ENCODE measurements at places on chromosomes 1 and 21.
A peak's percentile ranks its signal among the peaks of the same experiment; 100 is the strongest.

DNA sequence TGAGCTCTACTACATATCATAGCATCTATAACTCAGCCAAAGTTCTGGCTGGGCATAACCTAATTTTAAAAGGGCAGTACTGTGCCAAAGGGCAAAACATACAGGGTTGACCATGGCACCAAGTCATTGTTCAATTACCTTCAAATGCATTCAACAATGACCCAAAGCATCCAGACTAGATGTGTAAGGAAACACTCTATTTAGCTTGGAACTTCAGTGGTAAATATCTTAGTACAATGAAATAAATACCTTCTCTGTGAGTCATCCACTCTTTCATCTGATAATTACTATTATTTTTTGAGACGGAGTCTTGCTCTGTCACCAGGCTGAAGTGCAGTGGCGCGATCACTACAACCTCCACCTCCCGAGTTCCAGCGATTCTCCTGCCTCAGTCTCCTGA lies 70.0 kb downstream of the NVL start:
- DNase-seq = no peak

DNA sequence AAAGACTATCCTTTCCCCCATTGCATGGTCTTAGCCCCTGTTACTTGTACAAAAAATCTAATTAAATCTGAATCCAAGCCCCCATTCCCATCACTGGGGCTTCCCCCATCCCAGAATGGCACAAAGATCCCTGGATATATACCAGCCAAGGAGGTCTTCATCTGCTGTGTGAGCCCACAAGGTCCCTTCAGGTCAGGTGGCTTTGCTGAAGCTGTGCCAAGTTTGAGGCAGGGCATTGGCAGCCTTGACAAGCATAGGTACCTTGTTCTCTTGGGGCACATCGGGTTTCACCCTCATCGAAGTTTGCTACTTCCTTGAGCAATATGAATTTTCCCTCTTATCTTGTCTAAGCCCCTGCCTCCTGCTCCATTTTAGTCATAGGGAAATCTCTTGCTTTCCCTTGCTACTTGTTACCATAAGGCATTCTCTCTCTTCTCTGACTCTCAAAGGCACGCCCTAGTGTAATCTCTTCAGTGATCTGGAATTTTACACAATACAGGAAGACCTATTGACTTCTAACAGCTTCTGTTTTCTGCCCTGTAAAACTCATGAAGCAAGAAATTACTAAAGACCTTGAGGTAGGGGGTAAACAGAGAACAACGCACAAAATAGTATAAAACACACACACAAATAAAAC lies 71.4 kb upstream of the COG2 start:
- DNase-seq = no peak

- no peak for DNase-seq
These were observed 12.2 kb upstream of the RAB4A start for GRCh38 chr1:229258757-229259060.

- DNase-seq = no peak
These were observed 11.7 kb downstream of the CAPN9 start for GRCh38 chr1:230758709-230759368.

GRCh38 chr1:214966346-214966745 lies 116.2 kb upstream of the KCNK2 start:
- no peak for DNase-seq

- DNase-seq = no peak
These were observed 49.8 kb upstream of the FBXO28 start for GRCh38 chr1:224064150-224064549.

DNA sequence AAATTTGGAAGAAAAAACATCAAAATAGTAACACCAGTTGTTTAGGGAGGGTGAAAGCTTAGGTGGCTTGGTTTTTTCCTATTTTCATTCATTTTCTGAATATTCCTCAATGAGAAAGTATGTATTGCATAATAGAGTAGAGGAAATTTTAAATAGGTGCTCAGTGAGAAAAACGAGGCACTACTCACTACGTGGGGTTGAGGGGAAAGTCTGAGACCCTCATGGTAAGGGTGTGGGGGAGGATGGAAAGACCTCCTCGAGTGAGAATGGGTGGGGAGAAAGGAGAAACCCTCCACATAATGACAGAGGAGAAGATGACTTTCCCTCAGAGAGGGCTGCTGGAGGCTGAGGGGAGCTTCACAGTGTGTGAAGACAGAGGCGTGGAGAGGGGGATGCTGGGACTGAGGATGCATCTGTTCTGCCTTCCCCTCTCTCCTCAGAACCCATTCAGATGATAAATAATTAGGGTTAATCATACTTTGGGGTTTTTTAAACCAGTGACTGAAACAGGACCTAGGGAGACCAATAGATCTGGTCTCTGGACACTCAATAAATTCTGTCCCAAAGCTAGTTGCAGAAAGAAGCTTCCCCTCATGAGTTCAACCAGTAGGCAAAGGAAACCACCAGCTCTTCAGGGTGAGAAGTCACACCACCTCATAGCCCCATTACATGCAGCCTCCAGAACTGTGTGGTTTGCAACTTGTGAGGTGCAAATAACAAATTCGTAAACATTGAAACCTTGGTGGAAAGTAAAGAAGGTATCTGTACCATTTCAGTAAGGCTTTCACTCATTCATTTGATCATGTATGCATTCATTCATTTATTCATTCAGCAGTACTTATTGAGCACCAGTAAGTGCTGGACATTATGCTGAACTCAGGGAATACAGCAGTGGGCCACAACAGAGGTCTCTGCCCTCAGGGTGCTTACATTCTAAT lies 17.1 kb downstream of the SLAMF7 start:
- DNase-seq = peak; percentile 19

- DNase-seq = no peak
These were observed 187.1 kb downstream of the CAMTA1 start for GRCh38 chr1:6972399-6972798.

GRCh38 chr1:101431956-101432510 lies 195.2 kb downstream of the S1PR1 start:
- no peak for DNase-seq

DNA sequence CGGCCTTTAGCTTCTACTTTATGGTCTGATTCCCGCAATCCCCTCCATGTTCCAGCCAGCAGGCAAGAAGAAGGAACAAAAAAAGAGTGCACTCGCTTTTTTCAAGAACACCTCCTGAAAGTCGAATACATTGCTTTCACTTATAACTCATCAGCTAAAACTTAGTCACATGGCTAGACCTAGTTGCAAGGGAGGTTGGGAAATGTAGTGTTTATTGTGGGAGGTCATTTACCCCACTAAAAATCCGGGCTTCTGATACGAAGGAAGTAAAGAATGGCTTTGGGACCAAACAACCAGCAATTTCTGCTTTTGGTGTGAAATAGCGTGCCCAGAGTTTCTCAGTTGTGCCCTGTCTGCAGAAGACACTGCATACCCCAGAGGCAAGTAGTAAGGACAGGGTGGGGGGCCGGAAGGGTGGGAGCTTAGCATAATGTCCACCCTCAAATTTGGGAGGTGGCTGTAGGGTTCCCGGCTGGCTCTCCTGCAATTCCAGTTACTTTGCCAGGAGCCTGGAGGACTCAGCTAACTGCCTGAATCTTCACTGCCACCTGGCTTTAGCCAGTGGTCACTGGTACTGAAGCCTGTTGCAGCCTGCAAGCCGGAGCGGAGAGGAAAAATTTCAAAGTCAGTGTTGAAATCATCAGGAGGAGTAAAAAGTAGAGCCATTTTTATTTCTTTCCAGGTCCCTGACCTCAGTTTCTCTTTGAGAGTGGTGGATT lies 57.7 kb upstream of the F3 start:
- DNase-seq = no peak

GRCh38 chr1:56170784-56171320 lies 408.5 kb downstream of the PLPP3 start:
- no peak for DNase-seq

DNA sequence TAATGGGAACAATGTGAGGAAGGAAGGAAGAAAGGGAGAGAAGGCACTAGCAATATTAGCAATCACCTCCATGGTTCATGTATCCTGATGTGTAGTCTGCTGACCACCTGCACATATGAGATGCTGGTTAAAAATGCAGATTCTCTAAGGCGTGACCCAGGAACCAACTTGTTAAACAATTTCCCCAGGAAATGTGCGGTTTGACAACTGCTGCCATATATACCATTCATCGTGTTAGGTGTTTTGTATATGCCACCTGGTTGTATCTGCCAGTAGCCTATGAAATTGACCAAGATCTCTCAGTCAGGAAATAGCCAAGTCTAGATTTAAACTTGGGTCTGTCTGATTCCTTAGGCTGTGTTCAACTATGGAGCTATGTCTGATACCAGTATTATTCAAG lies 4.1 kb downstream of the SEMA4A start:
- DNase-seq = no peak

DNA sequence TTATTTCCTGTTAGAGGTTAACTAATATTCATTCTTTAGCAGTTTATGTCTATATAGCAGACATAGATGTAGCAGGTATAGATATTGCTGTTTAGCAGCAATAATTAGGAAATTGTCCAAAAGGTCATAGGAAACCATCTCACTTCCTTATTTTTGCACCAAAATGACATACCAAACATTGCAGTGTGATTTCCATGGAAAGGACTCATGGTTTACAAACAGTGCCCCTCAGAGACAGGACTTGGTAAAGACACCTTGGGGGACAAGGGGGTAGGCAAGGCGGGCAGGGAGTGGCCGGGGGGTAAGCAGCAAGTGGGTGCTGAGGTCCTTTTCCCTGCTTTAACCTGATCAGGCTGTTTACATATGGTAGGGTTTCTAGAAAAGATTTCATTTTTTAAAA lies 30.5 kb downstream of the BATF3 start:
- DNase-seq = no peak

DNA sequence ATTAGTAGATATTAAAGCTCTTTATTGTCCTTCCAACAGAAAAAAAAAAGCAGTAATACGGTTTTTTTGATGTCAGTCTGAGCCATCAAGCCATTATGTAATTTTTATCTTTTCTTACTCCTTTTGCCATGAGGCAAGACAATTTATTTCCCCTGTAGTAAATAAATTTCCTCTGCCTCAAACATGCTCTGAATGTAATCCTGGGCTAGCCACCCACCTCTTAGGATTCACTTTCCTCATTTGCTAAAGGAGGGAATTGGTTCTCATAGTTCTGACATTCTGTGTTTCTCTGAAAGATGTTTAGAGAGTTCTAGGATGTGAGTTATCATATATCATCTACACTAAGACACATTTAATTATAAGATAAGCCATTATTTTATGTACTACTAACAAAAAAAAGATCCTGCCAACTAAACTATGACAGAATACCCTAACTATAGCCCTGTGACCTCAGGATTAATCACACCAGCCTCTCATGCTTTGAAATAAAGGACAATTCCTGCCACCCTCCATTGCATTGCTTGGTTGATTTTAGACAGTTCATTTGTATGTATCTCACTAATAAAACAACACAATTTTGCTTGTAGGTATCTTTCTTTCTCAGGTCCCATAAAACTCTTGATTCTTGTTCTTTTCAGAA lies 34.0 kb upstream of the RAP1A start:
- no peak for DNase-seq

- no peak for DNase-seq
These were observed 333.8 kb upstream of the ADGRL2 start for GRCh38 chr1:81466961-81467360.

DNA sequence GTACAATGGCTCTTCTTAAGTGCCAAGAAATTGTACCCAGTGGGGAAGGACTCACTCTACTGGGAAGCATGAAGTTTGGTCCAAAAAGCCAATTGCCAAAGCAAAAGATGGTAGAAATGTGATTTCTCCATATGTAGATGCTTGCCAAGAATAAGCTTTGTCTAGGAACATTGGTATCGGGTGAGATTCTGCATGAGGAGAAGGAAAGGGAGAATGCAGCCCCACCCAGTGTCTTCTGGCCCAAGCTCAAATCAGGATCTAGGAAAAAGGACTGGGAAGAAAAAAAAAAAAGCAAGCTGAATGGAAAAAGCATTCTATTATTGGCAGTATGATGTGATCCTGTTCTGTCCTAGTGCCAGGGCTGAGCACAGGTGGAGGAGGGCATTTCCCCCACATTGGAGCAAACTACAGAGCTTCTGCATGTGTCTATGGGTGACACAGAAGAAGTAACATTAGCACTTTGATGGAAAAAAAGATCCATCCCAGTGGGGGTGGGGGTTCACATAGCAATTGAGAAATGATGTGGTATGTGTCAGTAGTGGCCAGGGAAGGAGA lies 226.6 kb downstream of the KCNH1 start:
- DNase-seq = no peak

- peak; percentile 14 for DNase-seq
These were observed 68.8 kb upstream of the RGS1 start for GRCh38 chr1:192506741-192507155.

DNA sequence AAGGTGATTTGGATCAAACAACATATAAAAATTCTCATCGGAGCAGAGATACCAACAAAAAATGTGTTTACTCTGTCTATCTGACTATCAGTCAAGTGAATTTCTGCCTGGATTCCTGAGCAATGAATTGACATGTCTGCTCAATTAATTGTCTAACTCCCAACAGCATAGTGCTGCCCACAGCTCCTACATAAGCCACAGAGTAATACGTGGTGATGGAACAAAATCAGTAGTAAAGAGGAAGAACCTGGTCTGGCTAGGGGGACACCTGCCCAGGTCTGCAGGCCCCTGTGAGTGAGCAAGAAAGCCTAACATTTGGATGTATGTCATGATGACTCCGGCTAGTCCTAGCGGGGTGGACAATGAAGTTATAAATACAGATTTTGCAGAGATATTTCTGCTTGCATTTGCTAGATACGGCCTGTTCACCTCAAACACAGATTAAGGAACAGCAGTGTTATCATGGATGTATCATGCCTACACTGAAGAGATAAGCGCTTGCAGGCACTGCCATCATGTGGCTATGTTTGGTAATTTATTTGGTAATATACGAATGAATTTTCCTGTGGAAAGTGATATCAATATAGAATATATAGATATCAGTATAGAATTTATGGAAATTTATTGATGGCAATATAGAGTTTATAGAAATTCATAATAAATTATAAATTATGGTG lies 69.6 kb upstream of the LRRC8B start:
- peak; percentile 59 for DNase-seq

GRCh38 chr1:169130683-169131082 lies 24.2 kb downstream of the ATP1B1 start:
- no peak for DNase-seq

DNA sequence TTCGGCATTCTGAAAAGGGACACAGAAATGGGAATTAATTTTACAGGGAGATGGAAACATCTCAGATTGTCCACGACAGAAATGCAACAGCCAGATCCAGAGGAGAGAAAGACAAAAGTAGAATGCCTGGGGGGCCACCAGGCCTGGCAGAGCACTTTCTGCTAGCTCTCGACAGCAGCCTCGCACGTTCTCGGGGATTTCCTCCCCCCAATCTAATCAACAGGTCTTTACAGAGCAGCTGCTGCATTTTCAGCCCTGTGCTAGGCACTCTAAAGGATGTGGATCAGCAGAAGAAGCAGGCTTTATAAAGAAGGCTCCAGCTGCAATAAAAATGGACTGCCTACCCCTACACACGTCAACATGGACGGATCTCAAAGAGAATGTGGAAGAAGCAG lies 10.6 kb downstream of the CSRP1 start:
- DNase-seq = no peak

- no peak for DNase-seq
These were observed 7.1 kb downstream of the IGSF9 start for GRCh38 chr1:159938211-159938852.
